ENCODE measurements at places on chromosomes 3 and 15. TPM values are rescaled to one million over a fixed set of nuclear protein-coding genes. Genes with fewer than 3 reads are reported as not detected.

GRCh38 chr3:171883257-171883892 lies 40.2 kb downstream of the TMEM212 start:
- DNase-seq, result no peak

DNA sequence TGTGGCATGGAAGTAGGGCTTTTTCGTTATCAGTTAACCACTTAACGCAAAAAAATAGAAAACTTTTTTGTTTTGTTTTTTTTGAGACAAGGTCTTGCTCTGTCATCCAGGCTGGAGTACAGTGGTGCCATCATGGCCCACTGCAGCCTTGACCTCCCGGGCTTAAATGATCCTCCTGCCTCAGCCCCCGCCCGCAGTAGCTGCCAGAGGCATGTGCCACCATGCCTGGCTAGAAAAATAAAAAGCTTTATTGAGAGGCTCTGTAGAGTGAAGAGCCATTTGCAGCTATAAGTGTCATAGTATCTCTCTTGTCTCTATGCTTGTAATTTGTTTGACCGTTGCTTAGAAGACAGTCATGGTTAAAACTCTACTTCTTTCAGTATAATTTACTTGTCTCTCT lies 13.5 kb downstream of the PPP4R2 start:
- DNase-seq, result no peak

DNA sequence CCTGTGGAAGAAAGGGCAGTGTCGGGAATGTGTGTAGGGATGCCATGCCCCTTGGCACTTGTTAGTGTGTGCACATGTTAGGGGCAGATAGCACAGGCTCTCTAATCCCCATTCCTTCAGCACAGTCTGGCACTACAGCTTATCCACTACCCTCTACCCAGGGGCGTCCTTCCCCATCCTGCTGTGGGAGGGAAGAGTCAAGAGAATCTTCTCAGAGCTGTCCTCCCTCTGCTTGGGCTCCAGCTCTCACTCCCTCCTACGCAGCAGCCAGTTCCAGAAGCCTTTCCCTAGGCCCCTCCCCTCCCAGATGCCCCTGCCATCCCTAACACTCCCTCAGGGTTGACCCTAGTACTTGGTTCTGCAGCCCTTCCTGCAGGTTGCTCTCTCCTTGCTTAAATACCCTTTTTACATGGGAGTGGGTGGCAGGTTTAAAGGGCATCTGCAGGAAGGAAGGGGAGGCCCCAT lies 815 bp upstream of the GRM2 start:
- no peak for DNase-seq

DNA sequence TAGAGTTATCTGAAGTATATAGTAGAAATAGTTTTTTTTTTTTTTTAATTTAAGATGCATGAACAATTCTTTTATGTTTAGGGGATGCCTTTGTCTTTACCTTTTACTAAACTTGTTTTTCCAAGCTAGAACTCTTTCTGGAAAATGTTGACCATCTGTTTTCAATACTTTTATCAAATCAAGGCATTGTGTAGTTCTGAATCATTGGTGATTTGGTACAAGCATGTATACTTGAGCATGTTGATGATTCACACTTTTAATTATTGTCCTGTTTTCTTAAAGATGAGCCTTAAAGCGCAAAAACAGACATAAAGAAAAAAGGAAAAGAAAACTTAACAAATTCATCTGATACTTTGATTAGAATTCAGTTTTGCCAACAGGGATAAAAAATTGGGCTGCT lies 28.3 kb downstream of the PDCD6IP start:
- DNase-seq, result no peak

- no peak for DNase-seq
Observed at GRCh38 chr15:51270706-51271105, 67.7 kb downstream of the CYP19A1 start.

DNA sequence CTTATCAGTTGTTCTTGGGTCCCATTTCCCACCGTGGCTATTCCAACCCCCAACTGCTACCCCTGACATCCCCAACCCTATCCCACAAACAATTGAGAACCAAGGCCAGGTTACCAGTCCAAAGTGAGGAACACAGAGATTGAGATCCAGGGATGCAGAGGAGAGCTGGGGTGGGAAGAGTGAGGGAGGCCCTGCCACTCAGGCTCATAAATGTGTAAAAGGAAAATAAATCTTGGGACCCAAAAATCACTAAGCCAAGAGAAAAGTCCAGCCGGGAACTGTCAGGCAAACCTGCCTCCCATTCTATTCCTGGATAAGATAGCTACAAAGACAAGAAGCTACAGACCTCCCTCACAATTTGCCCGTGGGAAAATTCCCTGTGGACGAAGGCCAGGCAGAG lies 101.1 kb upstream of the DLG1 start:
- no peak for DNase-seq

GRCh38 chr3:150844484-150844883 lies 60.8 kb downstream of the MINDY4B start:
- no peak for DNase-seq

- DNase-seq, result no peak
Observed at GRCh38 chr3:141870091-141870687, 6.3 kb upstream of the ATP1B3 start.

DNA sequence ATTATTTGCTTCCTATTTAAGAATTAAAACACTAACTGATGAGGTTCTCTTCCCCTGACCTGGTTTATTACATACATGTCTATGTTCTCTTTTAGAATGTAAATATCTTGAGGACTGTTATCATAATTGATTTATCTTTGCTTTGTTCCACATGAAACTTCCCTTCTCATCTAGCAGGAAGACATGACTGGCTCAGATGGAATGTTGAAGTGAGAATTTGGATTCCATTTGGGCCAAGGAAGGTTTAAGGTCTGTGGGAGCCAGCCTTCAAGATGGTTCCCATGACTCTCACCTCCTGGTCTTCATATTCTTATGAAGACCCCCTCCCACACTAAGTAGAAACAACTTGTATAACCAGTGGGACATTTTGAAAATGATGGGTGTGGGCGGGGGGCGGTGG lies 222.2 kb upstream of the GADL1 start:
- no peak for DNase-seq

GOLGA6L22 gene
- not detected for polyA plus RNA-seq

SPATA12 gene
- 0.12 TPM for polyA plus RNA-seq

FBXO45 gene
- polyA plus RNA-seq, result 15.7 TPM

BNC1 gene
- polyA plus RNA-seq, result 3.4 TPM

ZNF660 gene
- polyA plus RNA-seq, result 3.4 TPM

Data from muscle of back (tissue), 13 donors.